Motor neuron (in vitro differentiated cells): ENCODE measurements at places on chromosomes 6 and 20. TPM values are rescaled to one million over a fixed set of nuclear protein-coding genes. Genes with fewer than 3 reads are reported as not detected.

HLA-DMB gene
- 0.14 TPM in 1 of 2 replicates, not detected in the other for total RNA-seq

LTB gene
- total RNA-seq: 0.54 and 0.92 TPM in 2 replicates

CUTA gene
- total RNA-seq: 240 and 253 TPM in 2 replicates

KHDC1L gene
- total RNA-seq: 1.4 and 1.6 TPM in 2 replicates

OLIG3 gene
- total RNA-seq: not detected in 2 replicates

TFAP2C gene
- 53.8 and 58.6 TPM in 2 replicates for total RNA-seq

CTCFL gene
- 1.6 TPM in 2 replicates for total RNA-seq

ZSCAN26 gene
- 17.6 and 18.0 TPM in 2 replicates for total RNA-seq

RBPJL gene
- 0.44 and 0.62 TPM in 2 replicates for total RNA-seq

MYCT1 gene
- total RNA-seq: 0.09 TPM in 1 of 2 replicates, not detected in the other

CAGE1 gene
- total RNA-seq: 0.22 and 0.44 TPM in 2 replicates

SCUBE3 gene
- 3.7 and 4.3 TPM in 2 replicates for total RNA-seq

BTN1A1 gene
- total RNA-seq: 0.22 and 0.62 TPM in 2 replicates

HEBP2 gene
- 12.0 and 14.1 TPM in 2 replicates for total RNA-seq

PERP gene
- 100 and 108 TPM in 2 replicates for total RNA-seq

LY6G6D gene
- not detected in 2 replicates for total RNA-seq

ULBP1 gene
- total RNA-seq: 4.4 and 4.9 TPM in 2 replicates

USP49 gene
- 14.0 and 14.8 TPM in 2 replicates for total RNA-seq

DAAM2 gene
- total RNA-seq: 4.7 and 4.8 TPM in 2 replicates

SMLR1 gene
- total RNA-seq: 0.99 and 1.2 TPM in 2 replicates

LTA gene
- 0.11 TPM in 1 of 2 replicates, not detected in the other for total RNA-seq
